ENCODE measurements at places on chromosomes 6 and 20.

DNA sequence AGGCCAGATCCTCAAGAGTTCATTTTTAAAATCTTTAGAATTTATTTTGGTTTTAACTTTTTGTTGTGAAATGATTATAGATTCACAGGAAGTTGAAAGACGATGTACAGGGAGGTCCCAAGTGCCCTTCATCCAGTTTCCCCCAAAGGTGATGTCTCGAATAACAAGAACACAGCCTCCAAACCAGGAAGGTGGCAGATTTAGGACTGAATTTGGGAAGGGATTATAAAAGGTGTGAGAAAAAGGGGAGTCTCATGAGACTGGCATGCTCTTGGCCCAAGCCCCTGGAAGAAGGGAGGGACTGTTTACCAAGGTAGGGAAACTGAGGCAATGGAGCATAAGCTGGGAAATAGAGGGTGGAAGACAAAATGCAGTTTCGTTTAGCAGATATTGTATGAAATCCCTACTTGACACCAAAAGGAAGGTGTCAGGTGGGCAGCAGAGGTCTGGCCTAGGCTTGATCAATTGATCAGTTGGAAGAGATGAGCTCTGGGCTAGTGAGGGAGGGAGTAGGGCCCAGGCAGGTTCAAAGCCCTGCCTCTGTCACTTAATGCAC, 81.2 kb downstream of the BMP7 start:
- no peak for DNase-seq

- DNase-seq: no peak
These were observed 95.7 kb downstream of the PRDM1 start for GRCh38 chr6:106181664-106182418.

DNA sequence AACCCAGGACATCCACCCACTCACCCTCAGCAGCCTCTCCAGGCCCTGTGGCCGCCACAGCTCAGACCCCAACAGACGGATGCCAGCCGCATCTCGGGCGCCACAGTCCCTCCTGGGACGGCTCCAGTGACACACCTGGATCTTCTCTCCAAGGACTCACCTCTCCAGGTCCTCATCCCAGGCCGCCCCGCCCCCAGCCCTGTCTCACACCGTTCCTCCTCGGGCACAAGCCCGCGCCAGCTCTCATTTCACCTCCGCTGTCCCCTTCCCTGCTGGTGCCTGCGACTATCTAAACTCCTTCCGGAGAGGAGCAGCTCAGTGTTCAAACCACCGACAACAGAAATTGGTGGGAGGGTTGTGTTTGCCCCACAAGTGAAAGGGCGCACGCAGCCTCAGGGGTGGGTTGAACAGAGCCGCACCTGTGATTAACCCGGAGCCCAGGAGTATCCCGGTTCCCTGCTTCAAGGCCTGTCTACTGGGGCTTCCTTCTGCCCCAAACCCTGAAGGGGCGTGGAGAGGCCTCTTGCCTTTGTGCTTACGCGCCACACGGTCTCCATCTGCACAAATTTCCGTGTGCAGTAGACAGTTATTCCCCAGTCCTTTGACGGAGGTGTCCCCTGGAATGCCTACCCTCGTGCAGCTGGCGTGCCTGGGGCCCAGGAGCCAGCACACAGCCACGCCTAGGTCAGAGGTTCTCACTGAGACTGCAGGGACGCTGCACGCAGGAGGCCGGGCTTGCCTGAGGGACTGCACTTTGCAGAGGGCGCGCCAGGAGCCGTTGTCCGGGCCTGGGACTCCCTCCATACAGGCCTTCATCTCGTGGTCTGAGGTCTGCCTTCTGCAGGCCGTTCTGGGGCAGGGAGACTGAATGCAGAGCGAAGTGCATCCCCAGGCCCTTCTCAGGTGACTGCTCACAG, 232.7 kb downstream of the DLL1 start:
- DNase-seq: no peak

- DNase-seq: no peak
These were observed 33.8 kb upstream of the IER3 start for GRCh38 chr6:30778001-30778635.

GRCh38 chr6:148164645-148165044, 178.0 kb upstream of the SASH1 start:
- no peak for DNase-seq

DNA sequence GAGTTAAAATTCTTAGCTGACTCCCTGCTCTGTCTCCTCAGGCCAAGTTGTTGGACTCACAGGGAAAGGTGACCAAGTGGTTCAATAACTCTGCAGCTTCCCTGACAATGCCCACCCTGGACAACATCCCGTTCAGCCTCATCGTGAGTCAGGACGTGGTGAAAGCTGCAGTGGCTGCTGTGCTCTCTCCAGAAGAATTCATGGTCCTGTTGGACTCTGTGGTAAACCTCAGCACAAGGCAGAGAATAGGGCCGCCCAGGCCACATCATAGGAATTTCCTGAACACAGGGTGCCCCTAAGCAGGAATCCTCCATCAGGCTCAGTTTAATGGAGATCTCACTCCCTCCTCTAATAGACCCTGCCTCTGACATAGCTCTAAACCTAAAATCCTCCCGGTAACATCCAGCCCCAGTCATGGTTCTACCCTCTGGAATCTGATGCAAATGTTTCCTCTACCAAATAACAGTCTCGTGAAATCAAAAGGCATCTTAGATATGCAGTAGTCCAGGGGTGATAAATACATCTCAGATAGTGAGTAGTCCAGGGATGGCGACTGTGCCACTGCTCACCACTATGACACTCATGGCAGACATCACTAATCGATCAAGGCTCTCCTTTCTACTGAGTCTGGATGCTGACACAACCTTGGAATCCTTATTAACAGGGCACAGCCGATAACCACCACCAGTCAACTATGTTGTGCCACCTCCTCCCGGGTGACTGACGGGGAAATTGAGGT, 18.3 kb downstream of the BPIFB1 start:
- no peak for DNase-seq

- DNase-seq: no peak
These were observed 61.3 kb downstream of the UNC5CL start for GRCh38 chr6:40977695-40978094.

- no peak for DNase-seq
These were observed 137.0 kb upstream of the ASCC3 start for GRCh38 chr6:101018157-101018556.

All from DMS79 treated with DMSO at 0.1 percent for 48 hours (cell line).